ENCODE measurements at places on chromosomes 2 and 18.

DNA sequence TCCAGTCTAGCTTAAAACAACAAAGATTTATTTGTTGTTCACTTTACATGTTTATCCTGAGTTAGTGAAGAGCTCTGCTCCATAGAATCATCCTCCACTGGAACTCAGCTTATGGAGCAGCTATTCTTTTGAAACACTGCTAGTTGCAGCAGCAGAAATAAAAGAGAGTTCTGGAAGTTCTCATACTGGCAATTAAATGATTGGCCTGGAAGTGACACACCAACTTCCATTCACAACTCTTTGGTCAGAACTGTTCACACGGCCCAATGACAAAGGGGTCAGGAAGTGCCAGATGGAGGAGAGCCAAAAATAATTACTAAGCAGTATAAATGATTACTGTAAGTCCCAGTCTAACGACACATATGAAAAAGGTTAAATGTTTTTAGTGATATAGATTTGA is 39.1 kb downstream of the FBXO11 start:
- DNase-seq: peak; percentile 35

GRCh38 chr18:63464434-63464833 is 12.3 kb upstream of the SERPINB5 start:
- DNase-seq: no peak

GRCh38 chr18:36889321-36889720 is 60.4 kb downstream of the KIAA1328 start:
- DNase-seq: no peak

- no peak for DNase-seq
Measured at GRCh38 chr2:1459727-1460126, 46.5 kb downstream of the TPO start.

DNA sequence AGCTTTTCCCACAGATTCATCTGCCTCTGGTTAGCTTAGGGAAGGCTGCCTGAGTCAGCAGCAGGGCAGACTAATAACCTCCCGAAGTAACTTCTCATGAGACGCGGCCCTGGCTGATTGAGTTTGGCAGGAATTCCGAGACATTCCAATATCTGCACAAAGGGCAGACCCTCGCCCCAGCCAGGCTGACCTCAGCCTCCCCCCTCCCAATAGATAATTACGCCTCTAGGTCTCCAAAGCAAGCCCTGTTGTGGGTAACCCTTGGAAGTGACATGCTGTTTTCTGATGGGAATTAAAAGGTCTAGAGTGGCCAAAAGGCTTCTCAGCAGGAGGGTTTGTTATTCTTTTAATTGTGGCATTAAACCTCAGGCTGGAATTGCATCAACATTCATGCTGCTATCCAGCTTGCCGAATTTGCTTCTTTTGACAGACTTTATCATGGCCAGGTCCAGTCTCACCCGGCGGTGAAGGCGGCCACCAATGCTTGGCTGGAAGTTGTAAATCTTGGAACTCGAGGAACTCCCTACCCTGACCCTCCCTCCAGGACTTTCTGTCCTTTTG is 98.0 kb upstream of the SLC14A2 start:
- peak; percentile 64 for DNase-seq

DNA sequence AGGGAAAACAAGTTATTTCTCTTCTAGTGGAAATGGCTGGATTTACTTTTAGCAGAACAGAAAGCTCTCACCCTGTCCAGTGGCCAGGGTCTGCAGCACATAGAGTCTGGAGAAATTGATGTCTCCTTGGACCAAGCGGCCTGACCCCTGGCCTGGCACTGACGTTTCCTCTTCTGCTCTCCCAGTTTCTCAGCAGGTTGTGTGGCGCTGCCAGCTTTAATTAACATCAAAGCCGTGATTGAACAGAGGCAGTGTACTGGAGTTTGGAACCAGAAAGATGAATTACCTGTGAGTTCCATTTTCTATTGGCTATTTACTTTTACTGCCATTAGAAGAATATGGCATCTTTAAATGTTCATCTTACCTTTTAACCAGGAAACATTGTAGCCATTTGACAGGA is 20.9 kb downstream of the CD8A start:
- no peak for DNase-seq

GRCh38 chr2:132886574-132886973 is 216.6 kb upstream of the LYPD1 start:
- DNase-seq: no peak

DNA sequence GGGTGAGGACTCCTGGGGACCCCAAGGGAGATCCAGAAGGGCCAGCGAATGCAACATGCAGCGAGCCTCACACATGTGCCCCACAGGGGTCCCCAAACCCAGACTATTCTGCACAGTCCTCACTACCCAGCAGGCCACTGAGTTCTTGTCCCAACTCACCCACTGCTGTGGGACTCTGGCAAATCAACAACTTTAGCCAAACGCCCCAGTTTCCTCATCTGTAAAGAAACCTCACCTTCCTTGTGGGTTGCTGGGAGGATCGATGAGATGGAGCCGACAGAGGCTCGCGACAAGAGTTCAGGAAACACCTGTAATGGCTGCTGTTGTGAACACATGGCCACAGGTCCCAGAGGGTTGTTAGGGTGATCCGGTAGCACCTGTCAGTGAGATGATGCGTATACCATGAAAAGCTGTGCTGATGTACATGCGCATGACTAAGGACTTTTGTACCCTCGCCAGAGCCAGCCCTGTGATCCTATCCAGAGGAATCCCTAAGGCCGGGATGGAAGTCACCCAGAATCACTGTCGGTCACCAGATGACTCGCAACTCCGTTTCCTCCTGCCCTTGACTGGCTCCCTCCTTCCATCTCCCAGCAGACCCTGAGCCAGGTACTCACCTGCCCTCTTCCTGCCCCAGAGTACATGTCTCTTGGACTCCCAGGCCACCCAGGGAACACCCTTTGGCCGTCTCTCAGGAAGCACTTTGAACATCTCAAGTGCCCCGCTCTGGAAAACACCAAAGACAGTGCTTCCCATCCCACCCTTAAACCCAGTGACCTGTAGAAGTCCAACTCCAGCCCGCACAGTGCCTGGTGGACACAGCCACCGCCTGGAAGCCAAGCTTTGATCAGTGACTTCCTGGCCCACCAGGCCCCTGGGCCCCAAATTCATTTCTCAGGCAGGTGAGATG is 103.3 kb upstream of the ID2 start:
- no peak for DNase-seq

DNA sequence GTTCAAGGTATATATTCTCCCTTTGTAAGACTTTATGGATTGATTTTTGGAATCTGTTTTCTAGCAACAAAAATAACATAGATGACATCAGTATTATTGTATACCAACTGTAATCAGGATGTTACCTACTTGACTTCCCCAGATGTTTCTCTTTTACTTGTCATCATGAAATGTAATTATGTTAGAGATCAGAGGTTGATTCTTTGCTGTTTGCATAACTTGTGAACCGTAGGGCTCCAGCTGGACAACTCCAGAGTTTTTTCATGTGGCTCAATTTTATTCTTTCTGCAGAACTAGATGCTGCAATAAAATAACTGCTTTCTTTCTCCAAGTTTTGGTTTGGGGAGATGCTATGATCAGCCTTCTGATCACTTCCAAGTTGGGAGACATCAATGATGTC is 58.1 kb downstream of the SPOPL start:
- DNase-seq: no peak

- no peak for DNase-seq
Measured at GRCh38 chr2:169525434-169525833, 15.9 kb downstream of the KLHL41 start.

- DNase-seq: no peak
Measured at GRCh38 chr2:6337472-6337820, 528.3 kb downstream of the CMPK2 start.

GRCh38 chr2:238449241-238449640 is 22.5 kb downstream of the ASB1 start:
- DNase-seq: no peak

GRCh38 chr2:98623657-98624056 is 15.3 kb downstream of the UNC50 start:
- DNase-seq: peak; percentile 74

- DNase-seq: no peak
Measured at GRCh38 chr2:84674586-84674985, 158.3 kb downstream of the DNAH6 start.

DNA sequence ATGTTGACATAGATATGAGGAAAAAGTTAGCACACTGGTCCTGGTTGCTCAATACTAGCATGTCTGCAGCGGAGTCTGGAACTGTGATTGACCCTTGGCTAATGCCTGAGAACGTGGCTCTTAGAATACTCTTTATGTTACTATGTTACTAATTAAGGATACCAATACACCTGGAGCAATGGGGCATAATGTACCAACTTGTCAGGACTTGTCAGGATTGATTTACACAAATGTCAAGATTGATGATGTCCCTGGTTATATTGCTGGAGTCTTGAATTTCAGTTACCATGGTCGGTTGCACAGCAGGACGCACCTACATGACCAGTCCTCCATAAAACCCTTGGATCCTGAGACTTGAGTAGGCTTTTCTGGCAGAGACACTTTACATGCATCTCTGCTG is 810.9 kb downstream of the CPS1 start:
- no peak for DNase-seq

DNA sequence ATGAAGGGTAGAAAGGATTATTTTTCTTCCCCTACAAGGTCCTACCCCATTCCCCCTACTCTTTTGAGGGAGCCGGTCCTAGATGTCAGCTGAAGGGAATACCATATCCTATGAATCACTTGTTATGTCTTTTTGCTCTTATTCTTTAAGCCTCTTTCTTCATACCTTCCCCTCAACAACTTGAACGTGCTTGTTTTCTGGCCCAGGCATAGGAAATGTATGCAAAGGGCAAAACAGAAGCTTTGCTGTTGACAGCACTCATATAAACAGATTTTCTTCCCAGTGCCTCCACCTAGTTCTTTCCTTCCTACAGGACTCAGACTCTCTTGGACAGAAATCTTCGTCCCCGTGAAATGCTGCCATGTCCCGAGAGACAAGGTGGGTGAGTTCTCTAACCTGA is 64.6 kb downstream of the TMEM17 start:
- DNase-seq: no peak

DNA sequence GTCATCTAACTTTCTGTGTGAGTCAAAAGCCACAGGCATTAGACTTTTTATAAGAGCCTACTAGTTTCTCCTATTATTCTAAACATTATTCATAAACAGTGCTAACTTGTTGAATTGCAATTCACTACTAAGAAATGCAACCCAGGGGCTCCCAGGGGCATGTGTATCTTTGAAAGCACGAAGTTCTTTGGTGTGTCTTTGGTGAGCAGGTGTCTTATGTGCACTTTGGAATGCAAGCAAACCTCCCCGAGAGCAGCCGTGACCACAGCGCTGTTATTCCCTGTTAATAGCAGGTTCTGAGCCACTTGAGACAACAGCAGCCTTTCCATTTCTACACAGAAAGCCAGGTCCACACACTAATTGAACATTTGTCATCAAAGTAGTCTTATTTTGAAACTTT is 123.5 kb downstream of the PRKRA start:
- DNase-seq: no peak

DNA sequence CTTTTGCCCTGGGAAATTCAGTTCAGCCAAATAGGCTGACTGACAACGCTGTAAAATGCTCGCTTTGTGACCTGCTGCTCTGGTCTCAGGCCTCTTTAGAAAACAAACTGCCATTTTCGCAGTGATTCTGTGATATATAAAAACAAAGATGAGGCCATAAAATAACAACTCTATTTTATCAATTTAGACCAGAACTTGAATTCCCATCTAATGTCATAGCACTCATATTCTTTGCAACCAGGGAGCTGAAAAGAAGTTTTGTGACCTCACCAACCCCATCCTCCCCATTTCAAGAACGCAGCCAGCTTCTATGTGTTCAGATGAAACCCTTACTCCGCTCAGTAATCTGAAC is 40.3 kb downstream of the TCF4 start:
- no peak for DNase-seq

DNA sequence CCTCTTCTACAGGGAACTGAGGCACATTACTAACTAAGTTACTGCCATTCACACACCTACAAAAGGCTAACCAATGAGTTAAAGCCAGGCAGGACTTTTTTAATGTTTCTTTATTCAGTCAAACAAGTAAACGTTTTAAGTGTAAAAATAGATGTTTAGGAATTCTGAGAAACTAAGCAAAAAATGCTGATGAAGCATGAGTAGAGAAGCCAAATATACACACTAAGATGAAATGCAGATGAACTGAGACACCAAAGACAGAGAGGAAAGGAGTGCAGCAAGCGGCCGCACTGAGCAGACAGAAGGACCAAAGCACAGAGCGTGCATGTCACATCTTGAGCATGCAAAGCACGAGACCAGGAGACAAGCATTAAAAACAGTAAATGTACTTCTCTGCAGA is 17.9 kb downstream of the L3MBTL4 start:
- no peak for DNase-seq

DNA sequence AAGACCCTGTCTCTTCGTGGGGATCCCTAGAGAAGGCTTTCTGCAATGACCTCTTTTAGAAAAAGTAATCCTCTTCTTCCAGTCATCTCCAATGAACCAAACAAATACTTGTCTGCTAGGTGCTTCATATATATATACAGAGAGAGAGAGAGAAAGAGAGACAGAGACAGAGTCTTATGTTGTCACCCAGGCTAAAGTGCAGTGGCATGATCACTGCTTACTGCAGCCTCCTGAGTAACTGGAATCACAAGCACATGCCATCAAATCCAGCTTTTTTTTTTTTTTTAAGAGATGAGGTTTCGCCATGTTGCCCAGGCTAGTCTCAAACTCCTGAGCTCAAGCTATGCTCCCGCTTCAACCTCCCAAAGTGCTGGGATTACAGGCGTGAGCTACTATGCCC is 18.6 kb upstream of the PKDCC start:
- no peak for DNase-seq

DNA sequence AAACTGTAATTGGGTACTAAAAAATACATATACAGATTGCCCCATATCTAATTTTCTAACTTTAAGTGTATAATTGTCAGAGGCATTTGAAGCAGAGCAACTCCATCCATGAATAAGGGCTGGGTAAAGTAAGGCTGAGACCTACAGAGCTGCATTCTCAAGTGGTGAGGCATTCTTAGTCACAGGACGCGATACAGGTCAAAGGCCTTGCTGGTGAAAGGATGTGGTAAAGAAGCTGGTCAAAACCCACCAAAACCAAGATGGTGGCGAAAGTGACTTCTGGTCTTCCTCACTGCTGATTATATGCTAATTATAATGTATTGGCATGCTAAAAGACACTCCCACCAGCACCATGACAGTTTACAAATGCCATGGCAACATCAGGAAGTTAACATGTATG is 50.0 kb downstream of the SLC8A1 start:
- DNase-seq: no peak

GRCh38 chr2:197628043-197628500 is 47.3 kb downstream of the RFTN2 start:
- peak; percentile 27 for DNase-seq

DNA sequence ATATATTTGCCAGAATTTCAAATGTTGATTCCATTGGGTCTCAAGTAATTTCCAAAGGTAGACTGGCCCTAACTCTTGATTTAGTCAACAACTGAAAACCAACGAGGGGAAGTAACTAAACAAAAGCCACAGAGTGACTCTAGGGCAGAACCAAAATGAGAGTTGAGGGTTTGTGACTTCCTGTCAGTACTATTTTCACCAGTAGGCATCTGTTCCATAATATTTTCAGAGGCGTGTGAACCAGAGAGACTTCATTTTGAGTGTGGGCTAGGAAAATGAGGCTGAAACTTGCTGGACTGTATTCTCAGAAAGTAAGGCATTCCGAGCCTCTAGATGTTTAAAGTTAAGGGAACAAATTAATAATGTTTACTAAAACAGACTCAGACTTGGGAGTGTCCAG is 70.6 kb downstream of the GDF7 start:
- no peak for DNase-seq

GRCh38 chr2:110166266-110166665 is 38.5 kb downstream of the NPHP1 start:
- DNase-seq: no peak
